ENCODE measurements at places on chromosomes 7 and 10.

DNA sequence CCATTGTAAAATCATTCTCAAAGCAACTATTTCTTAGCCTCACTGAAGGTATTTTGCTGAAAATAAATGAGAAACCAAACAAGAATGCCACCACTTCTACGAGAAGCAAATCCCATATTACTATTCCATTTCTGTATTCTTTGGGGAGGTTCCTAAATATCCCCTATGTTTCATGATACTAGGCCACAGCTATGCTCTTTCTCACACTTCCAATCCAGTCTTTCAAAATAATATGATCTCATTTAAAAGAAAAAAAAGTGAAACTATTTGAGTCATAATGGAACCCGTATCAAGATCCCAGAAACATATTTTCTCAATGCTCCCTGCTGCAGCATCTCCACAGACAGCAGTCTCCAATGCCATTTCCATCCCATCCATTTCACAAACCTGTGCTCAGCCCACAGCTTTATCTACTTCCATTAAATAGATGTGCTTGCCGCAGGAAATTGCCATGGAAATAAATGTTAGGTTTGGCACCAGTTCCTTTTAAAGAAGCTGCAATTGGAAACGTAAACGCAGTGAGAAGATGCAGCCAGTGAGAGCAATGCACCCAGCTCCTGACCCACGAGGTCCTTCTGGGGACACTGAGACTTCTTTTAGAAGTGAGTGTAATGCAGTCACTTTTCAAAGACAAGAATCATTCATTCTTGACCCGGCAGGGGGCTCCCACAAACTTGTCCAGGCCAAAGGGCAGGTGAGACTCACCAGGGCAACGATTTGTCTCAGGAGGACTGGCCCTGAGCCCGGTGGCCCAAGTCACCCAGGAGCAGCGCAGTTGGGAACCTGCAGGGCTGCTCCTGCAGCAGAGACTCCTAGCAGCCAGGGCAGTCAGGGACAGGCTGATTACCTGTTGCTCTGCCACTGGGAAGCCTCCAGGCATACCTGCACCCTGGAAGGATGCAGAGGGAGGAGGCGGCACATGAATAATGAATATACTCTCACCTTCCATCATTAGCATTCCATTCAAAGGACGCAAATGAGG, 99.6 kb downstream of the C10orf90 start:
- DNase-seq: no peak

- DNase-seq: no peak
Measured at GRCh38 chr7:18278316-18278715, 217.2 kb upstream of the HDAC9 start.

DNA sequence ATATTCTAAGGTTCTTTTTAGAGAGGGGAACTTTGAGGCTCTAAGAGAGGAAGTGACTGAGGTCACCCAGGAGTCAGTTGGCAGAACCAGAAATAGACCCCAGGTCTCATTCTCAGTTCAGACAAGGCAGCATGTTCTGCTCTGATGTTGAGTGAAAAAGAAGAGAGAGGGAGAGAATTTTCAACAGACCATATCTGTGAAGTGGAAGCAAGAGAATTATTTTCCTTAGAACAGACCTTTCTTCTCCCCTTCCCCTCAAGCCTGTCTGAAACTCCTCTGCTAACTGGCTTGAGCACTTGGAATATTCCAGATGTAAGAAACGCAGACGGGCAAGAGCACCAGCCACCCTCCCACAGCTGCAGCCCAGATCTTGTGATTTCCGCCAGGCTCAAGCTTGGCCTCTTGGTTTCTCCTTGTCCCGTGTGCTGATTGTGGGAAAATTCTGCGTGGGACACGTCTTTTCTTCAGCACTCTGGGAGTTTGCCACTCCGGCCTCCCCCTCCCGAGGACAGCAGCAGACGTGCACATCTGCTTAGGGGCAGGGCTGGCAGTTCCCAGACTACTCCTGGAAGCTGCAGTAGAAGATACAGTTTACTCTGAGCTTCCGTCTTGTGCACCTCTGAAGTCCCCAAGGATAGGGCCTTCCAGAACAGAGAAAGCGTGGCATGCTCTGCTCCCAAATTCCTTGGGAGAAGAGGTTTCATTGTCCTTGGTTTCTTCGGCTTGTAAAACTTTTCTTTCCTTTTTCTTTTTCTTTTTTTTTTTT, 22.7 kb upstream of the IKZF1 start:
- no peak for DNase-seq

DNA sequence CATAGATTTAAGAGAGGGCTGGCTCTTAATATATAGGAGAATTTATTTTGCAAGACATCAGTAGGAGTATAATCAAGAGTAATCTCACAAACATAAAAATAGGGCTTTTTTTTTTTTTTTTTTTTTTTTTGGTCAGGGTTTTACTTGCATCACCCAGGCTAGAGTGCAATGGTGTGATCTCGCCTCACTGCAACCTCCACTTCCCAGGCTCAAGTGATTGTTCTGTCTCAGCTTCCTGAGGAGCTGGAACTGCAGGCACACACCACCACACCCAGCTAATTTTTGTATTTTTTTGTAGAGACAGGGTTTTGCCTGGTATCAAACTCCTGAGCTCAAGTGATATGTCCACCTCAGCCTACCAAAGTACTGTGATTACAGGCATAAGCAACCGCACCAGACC, 535.3 kb downstream of the CCSER2 start:
- no peak for DNase-seq

DNA sequence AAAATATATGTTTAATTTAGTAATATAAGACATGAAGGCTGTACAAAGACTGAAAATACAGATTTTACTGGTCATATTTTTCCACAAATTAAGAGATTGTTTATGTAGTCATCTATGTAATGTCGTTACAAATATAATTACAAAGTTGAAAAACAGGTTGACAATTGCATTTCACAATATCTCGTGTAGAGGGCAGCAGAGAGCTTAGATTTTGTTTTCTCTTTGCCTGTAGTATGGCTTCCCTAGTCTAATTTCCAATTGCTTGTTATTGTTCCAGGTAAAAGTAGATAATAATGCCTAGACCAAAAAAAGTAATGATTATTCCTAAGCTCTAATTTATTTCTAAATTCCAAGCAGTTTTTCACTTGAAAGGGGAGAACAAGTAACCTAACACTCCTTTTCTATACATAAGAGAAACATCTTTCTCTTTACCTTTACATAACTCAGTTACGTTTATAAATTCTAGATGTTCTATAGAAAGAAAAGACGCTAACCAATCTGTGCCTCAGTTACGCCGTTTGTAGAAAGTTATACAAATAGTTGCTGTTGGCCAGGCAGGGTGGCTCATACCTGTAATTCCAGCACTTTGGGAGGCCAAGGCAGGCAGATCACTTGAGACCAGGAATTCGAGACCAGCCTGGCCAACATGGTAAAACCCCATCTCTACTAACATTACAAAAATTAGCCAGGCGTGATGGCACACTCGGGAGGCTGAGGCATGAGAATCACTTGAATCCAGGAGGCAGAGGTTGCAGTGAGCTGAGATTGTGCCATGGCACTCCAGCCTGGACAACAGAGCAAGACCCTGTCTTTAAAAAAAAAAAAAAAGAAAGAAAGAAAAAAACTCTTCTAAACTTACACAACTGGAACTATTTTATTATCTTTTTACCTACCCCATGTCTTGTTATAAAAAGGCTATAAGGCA, 30.0 kb downstream of the NET1 start:
- no peak for DNase-seq

DNA sequence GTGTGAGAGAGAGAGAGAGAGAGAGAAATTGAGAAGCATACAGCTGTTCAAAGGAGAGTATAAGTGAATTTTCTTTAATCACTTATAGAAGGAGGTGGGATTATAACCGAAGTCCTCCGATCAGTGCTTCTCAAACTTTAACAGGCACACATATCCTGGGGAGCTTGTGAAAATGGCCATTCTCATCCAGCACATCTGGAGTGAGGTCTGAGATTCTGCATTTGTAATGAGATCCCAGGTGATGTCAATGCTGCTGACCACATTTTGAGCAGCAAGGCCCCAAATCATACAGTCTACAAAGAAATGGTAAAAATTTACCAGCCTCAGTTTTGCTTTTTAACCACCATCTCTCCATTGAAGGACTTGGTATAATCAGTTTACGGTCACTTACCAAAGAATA, 219.0 kb downstream of the PTEN start:
- no peak for DNase-seq

GRCh38 chr7:27172823-27173510, 1.2 kb downstream of the HOXA10 start:
- no peak for DNase-seq

DNA sequence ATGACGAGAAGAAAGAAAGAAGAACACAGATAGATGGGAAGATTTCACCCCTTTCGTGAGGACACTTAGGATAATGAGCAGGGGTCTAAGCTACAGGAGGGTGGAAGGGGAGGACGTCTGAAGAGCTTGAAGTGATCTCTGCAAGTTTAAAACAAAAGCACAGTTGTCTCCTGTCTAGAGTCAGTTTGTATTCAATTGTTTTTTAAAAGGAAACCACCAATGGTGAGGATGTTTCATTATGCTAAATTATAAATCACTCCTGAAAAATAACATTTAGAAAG, 85.9 kb downstream of the ADAM12 start:
- DNase-seq: no peak

- DNase-seq: no peak
Measured at GRCh38 chr7:38539477-38540081, 91.6 kb downstream of the AMPH start.

- DNase-seq: no peak
Measured at GRCh38 chr10:45001381-45002148, 842 bp downstream of the ZNF22 start.

DNA sequence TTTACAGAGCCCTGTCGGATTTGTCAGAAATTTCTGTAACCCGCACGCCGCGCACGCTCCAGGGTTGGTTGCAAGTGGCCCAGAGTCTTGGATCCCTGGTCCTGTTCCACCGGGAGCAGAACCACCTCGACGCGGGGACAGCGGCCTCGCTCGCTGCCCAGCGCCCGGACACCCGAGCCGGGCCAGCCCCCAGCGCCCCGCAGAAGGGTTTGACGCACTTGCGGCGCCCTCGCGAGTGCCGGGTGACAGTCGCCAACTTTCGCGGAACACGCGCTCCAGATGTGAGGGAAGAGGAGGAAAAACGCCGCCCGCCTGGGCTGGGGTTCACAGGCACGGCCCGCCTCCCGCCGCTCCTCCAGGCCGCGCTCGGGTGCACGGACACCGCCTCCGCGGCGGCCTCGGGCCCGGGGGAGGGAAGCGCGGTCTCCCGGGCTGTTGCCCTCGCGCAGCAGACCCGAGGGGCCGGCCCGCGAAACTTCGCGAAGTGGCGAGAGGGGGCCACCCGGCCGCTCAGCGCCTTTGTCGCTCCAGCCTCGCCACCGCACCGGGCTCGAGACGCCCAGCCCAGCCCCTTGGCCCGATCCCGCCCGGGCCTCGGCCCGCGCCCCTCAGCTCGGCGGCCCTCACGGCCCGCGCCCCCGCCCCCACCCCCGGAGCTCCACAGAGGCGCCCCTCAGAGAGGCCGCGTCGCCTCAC, 514 bp downstream of the RNF216 start:
- no peak for DNase-seq

GRCh38 chr10:70206762-70207161, 26.5 kb downstream of the PPA1 start:
- no peak for DNase-seq

GRCh38 chr7:45881759-45882464, 6.4 kb upstream of the IGFBP1 start:
- DNase-seq: peak; percentile 32

DNA sequence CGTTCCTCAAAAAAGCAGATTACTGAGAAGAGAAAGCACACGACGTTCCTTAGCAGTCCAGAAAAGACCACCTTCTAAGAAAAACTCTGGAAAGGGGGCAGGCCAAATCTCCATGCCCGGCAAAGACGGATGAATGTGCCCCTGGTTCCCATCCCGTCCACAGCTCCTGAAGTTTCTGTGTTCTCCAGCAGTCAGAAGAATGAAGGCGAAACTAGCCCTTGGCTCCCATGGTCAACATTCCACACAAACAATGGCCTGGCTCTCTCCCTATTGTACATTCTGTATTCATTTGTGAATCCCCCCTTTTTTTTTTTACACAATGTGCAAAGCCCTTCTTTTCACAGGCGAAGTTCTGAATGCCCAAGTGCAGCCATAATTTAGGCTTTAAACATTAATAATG, 5.3 kb downstream of the CTBP2 start:
- DNase-seq: no peak

DNA sequence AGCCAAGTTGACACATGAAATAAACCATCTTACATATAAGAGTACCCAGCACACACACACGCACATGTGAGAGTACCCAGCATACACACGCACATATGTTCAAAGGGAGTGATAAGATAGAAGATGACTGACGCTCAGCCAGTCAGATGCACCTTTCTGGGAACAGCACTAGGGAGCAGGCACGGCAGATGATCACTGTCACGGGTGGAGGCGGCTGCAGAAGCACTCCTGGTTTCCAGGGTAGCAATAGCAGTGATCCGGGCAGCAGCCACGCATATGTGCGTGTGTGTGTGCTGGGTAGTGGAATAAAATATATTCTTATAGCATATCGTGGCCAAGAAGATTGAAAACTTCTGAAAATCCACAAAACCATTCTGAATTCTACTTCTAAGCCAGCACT, 85.8 kb upstream of the NAMPT start:
- no peak for DNase-seq

DNA sequence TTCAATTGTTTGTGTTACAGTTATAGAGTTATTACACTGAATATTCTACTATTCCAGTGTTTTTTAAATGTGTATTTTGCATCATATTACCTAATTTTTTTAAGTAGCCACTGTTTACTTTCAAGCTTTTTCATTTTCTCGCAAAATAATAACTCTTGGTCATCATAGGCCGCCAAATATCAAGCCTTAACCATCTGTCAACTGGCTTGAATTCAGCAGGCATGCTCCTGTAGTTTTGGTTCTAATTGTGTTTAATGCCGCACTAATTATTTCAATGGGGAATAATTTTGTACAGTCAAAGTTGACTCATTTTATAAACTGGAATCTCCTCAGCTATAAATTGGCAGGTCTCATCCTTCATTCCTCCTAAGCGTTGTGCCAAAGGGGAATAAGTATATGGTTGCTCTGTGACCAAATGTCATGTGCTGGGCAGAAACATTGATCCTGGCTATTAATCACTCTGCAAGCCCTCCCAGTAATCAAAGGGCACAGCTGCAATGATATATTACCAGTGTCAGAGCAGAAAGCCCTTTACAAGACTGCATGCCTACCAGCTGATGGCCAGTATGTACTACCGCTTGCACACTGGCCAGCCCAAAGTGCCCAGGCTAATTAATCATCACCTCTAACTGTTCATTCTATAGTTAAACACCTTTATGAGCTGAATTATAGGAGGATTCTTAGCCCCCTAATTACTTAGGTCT, 74.8 kb downstream of the SKAP2 start:
- DNase-seq: no peak

DNA sequence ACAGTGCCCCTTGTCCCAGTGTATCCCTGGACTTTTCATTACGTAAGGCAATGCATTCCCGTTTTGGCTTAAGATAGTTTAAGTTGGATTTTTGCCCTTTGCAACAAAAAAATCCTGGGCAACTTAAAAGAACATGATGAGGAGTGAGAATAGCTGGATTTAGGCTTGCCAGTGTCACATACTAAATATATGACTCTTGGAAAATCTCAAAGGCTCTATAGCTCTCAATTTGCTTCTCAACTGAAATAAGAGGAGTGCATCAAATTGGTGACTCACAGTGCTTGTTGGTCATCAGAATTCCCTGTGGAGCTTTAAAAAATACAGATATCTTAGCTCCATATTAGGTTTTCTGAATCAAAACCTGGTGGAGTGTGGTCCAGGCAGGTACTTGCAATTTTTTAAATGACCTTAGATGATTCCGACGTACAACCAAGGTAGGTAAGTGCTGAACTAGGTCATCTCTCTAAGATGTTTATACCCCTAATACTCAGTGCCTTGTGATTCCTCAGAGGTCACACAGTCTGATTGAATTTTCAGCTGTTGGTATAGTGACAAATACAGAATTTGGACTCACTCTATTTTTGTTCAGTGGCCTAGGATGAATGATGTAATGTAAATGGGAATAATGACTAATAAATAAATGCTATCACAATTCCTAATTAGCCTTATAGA, 33.9 kb upstream of the ORC5 start:
- no peak for DNase-seq
